ENCODE measurements at places on chromosomes 7 and 10.

GRCh38 chr10:91607646-91608403 lies 25.0 kb downstream of the PPP1R3C start:
- DNase-seq = no peak

DNA sequence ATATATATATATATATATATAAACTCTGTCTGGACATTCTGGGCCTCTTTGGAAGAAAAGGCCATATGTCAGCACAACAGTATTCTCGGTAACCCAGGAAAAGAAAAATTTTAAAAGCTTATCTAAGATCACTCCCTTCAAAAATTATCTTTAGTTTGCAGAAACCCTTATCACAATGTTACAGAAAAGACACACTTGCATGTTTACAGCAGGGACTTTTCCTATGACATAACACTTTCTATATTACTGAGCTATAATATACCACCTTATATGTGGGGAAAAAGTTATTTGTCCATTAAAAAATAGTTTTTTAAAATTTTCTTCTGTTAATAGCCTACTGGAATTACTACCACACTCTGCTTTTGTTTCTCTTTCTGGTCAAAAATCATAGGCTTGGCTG lies 25.4 kb downstream of the ANKRD61 start:
- no peak for DNase-seq

DNA sequence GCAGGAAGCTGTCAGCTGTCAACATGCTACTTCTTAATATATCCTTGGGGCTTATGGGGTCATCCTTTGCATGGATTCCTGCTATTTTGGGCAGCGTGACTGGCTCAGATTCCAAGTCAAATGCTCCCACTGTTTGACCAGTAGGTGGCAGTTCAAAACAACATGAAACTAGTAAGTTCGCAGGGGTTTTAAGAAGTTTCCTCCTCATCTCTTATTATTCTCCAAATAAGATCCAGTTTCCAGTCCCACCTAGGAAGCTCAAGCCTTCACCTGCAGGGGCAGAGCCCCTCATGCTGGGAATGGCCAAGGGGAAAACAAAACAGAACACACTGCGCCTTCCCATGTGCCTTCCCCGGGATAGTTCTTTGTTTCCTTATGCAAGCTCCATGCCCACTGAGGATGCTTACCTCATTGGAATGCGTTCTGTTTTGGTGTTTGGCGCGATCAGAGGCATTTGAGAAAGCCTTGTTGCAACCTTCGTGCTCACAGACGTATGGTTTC lies 259.8 kb downstream of the GLI3 start:
- DNase-seq = no peak

DNA sequence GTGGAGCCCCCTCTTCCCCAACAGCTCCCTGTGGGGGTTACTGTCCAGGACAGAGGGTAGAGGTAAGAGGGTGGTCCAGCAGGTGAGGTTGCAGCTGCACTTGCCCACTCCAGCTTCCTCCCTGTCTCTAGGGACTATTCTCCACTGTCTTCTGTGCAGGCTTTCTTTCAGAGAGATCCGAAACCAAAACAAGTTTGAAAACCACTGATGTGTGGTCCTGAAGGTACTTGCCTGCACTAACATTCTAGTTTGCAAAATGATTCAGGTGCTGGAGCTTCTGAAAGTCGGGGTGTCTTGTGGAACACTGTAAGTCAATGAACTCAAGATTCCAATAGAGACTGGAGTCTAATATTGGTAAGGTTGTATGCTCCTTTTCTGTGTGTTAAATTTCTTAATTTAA lies 63.1 kb downstream of the BLNK start:
- DNase-seq = no peak

GRCh38 chr10:31939797-31940708 lies 11.4 kb upstream of the ARHGAP12 start:
- DNase-seq = no peak

DNA sequence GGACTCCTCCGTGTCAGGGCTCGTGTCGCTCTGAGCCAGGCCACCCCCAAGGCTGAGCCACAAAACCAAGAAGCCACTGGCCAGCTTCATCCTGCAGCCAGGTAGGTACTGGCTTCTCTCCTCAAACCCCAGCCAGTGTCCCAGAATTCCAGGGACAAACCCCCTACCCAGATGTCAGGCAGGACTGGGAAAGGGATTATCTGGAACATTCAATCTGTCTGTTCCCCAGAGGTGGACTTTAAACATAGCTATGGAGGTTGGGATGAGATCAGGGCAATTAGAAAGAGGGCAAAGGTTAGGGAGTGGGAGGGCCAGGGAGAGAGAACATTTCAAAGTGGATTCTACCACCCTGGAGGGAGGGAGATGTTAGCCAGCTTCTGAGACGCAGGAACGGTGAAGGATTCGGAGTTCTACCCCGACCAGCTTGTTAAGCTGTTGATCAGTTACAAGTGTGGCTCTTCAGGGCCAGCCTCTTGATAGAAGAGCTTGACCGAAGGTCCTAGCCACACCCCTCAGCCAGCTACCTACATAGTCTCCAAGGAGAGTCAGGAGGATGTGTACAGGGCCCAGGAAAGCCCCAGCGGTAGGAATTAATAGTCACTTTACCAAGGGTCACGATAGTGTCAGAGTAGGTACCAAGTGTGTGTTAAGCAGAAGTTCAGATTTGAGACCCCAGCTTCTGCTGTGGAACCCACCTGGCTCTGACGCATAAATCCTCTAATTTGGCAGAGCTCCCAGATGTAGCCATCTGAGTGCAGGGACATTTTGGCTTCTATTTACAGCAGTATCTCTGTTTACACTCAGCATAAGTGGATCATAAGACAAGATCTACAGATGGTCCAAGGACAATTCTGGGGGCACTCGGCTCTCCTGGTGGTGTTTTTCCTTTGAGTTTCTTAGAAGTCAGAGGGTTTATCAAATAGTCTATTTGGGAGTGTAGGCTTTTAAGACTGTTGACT lies at the start of gene PLA2G12B:
TSS of gene PLA2G12B (minus strand) at position 211 of the 959 bp plus-strand sequence. CDS start at position 90, 121 bp downstream.
- no peak for DNase-seq

DNA sequence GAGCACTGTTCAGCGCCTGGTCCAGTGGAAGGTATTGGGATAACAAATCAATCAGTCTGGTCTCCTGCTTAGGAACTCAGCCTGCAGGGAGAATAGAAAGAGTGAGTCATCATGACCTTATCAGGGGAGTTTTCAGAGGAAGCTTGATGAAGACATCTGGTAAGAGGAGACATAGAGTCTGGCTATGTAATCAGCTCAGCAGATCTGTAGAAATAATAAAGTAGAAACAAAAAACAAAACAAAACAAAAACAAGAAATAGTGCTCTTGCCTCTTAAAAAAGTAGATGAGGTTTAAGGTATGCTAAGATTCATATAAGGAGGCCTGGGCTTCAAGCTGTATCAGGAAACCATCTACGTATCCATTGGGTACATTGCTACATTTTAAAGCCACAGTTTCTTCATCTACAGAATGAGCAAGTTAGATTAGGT lies 14.4 kb downstream of the TAS2R41 start:
- DNase-seq = no peak

GRCh38 chr7:140639366-140640053 lies 1.1 kb downstream of the DENND2A start:
- no peak for DNase-seq

DNA sequence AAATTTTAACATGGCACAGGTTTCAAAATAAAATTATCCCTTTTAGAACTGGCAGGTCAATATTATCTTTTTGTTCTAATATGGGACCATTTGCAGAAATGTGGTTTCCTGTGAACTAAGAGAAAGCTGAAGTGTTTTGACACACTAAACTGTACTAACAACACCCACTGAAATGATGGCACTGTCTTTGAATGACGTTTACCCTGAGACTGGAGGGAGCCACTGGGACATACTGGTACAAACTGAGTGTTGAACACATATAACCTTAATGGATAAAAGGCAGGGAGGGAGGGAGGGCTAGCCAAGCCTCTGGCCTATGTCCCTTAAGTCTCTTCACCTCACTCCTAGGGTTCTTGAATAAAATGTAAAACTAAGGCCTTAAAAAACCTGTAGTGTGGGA lies 95.9 kb downstream of the PDE1C start:
- no peak for DNase-seq

- no peak for DNase-seq
These were observed 15.4 kb downstream of the COL13A1 start for GRCh38 chr10:69817078-69817581.

DNA sequence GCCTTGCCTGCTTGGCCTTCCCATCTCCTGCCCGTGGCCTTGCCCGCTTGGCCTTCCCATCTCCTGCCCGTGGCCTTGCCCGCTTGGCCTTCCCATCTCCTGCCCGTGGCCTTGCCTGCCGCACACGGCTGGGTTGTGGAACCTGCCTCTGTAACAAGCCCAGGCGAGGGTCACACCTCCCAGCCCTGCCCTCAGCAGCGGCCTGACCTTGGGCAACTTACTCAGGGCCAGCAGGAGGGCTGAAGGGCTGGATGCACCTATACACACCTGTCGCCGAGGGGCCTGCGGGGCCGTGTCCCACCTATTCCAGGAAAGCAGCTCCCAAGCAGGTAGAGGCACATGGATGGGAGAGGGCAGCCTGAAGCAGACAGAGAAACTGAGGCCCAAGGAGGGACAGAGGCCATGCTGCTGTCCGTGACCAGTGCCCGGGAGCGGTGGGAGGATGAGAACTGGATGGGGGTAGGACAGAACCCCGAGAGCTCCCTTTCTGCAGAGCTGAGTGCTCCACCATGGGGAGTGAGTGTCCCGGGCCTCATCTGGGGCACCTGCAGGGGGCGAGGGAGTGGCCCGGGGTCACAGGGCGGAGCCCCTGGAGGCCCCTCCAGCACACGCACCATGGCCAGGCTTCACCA lies 277.6 kb downstream of the ELFN1 start:
- DNase-seq = no peak

GRCh38 chr7:43669286-43670081 lies 59.8 kb downstream of the COA1 start:
- DNase-seq = no peak

GRCh38 chr7:22481726-22482125 lies 18.3 kb downstream of the STEAP1B start:
- no peak for DNase-seq

- DNase-seq = no peak
These were observed 210.5 kb downstream of the ETV1 start for GRCh38 chr7:13778967-13779366.

DNA sequence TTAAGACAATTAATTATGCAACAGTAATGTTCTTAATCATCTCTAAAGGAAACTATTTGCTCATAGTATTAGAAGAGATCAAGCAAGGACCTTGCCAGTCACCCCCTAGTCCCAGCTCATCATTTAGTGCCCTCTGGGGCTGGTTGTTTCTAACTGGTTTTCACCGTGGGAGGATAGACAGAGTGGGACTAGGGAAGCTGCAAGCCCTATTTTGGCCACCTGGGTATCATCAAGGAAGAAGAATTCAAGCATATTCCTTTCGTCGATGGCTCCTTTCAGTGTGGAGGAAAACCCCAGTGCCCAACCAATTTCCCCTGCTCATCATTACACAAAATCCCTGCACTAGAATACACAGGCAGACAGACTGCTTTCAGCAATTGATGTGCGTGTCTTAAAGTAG lies 30.6 kb upstream of the FGFR2 start:
- no peak for DNase-seq

GRCh38 chr7:156121956-156122355 lies 309.7 kb upstream of the SHH start:
- DNase-seq = no peak

GRCh38 chr7:30169579-30169978 lies 34.8 kb downstream of the MTURN start:
- no peak for DNase-seq

- no peak for DNase-seq
These were observed 66.9 kb downstream of the ZNRF2 start for GRCh38 chr7:30351286-30351685.

GRCh38 chr10:130941886-130942285 lies 369.6 kb downstream of the TCERG1L start:
- no peak for DNase-seq

DNA sequence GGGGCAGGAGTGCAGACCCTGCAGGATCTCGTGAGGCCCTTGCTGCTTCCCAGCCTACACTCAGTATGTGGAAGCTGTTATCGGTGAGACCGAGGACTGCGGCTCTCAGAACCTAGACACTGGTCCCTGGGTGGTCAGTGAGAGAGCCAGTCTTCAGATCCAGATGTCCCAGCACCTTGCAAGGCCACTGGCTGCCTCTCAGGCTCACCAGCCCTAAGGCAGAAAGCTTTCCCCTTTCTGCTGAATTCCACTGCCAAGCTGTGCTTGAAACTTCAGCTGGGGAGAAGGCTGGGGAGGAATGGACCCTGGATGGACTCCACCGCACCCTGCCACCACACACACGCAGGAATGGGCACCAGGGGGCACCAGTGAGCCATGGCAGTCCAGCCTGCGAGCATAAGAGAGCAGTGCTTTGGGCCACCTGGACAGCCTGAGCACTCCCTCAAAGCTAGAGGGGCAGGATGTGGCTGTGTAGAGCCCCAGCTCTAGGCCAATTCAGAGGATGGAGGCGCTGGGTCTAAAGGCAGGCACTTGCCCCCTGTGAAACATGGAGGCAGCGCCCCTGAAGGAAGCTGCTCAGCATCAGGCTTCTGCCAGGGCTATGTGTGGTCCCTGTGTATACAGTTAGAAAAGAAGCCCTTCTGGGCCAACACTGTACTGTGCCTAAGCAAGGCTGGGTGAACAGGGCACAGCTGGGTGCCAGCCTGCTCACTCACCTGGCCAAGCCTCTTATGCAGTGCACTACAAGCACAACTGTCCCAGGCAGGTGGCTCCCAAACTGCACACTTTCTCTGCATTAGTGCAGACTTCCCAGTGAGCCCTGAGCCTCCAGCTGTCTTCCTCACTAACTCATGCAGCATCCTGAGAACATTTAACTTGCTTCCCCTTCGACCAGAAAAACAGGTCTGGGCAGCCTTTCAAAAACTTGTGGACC lies 21.6 kb downstream of the TMEM72 start:
- no peak for DNase-seq

GRCh38 chr10:126661841-126662515 lies 8.5 kb downstream of the C10orf90 start:
- no peak for DNase-seq

GRCh38 chr7:66735850-66736249 lies 4.7 kb upstream of the RABGEF1 start:
- DNase-seq = no peak

GRCh38 chr10:64537112-64537511 lies 1015.9 kb downstream of the REEP3 start:
- DNase-seq = no peak

GRCh38 chr7:4683884-4684565 lies 1.9 kb downstream of the FOXK1 start:
- no peak for DNase-seq

GRCh38 chr7:74012842-74013249 lies 15.1 kb upstream of the ELN start:
- no peak for DNase-seq

Measured in vagina (tissue), 2 donors.